Renal cortical epithelial cell (primary cell): ENCODE measurements at places on chromosomes 16 and 17.

DNA sequence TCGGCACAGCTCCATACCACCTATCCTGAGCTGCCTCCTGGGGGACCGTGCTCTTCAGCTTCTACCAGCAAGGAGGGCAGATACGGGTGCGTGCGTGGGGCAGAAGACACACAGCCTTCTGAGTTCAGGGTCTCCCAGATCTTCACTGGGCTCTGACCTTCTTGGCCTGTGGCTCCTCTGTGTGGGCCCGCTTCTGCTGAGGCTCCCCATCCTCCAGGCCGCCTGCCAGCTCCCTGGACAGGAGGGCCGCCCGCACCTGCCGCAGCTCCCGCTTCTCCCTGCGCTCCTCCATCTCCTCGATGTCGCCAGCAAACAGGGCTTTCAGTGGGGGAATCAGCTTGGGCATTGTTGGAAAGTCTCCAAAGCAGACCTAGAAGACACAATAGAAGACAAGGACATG is 25.2 kb downstream of the ELAC2 start:
- DNase-seq = no peak

DNA sequence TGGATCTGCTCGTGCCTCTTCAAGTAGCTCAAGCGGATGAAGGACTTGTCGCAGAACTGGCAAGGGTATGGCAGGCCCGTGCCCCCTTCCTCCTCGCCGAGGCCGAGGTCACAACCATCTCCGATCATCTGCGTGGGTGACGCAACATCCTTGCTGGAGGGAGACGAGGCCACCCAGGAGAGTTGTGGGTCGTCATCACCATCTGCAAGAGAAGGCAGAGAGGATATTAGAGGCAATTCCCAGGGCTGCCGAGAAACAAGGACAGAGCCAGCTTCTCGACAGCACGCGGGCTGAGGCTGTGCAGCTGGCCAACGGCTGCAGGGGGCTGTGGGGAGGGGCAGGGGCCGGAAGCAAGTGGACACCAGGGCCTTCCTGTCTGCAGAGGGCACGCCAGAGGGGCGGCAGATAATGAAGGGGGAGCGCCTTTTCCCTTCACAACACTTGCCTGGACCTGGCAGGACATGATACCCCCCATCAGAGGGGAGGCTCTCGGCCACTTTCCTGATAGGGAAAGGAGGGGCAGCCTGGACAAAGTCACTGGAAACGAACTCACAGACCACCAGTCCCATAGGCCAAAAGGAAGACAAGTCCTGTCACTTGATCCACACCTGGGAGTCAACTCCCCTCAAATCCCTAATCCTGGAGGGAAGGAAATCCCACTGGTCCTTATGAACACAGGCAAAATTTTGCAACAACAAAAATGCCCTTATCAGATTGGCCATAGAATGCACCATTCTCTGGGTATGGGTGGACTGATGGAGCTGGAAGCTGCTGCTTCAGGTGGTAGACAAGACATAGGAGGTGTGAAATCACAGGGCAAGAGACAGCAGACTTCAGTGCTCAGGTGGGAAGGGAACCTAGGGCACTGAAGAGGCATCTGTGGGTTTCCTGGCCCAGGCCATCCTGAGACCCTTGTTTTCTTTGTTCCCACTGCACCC is 217.0 kb downstream of the ZNF423 start:
- no peak for DNase-seq

- no peak for DNase-seq
Observed at GRCh38 chr16:30722443-30722842, 23.5 kb downstream of the SRCAP start.

DNA sequence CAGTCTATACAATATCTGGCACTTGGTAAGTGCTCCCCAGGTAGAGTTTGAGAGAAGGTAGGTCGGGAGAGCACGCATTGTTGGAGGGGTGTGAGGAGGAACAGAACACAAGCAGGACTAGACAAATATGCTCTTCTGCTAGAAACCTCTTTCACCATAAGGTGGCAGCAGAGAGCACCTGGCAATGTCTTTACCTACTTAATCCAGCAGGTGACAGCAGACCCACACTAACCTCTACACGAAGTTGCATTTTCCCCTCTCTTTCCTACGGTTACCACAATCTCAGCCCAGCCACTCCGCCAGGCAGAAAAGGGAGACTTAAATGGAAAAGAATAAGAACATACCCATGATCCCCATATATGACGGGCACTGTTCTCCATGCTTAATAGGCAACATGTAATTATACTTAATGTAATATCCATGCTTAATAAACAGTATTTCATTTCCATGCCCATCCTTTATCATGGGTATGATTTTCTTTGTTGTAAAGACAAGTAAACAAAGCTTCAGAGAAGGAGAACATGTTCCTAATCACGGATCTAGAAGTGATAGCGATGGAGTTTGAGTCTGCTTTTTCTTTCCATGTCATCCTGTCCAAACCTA is 55.1 kb upstream of the CCL2 start:
- DNase-seq = peak; percentile 70

- no peak for DNase-seq
Observed at GRCh38 chr16:89786474-89787364, 29.7 kb downstream of the FANCA start.

GRCh38 chr17:46876353-46876887 is 25.0 kb downstream of the WNT9B start:
- no peak for DNase-seq

DNA sequence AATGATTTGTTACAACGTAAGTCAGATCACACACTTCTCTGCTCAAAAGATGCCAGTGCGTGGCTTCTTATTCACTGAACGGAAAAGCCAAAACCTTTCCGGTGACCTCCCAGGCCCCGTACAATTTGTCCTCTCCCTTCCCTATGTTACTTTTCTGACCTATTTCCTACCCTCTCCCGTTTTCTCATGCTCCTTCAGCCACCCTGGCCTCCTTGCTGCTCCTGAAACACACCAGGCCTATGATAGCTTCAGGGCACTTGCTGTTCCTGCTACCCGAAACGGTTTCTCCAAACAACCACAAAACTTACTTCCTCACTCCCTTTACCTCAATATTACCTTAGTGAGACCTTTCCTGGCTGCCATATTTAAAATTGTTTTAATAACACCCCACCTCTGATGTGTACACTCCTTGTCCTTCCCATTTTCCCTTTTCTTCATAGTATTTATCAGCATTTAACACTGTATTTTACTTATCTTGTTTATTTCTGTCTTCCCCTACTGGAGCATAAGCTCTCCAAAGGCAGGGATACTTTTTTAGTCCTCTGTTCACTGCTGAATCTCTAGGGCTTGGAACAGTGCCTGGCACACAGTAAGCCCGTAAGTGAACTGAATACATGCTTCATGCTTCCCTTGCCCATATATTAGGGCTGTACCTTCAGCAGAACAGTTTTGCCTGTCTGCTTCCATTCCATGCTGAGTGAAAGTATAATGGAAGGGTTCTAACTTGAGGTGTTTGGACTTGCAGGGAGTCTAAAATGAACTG is 10.9 kb upstream of the ARL2BP start:
- DNase-seq = no peak

GRCh38 chr16:3879887-3880564 is 487 bp downstream of the CREBBP start:
- no peak for DNase-seq

DNA sequence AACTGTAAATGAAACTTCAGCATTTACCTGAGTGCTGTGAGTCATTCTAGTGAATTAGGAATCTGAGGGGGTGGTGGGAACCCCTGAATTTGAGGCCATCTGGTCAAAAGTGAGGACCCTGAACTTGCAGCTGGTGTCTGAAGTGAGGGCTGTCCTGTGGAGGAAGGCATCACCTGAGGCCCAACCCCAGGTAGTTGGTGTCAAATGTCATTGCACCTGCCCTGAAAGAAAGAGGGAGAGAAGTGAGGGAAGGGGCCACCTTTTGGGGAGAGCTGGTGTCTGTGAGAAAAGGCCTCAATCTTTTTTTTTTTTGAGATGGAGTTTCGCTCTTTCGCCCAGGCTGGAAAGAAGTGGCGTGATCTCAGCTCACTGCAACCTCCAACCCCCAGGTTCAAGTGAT is 12.5 kb upstream of the PRPSAP1 start:
- no peak for DNase-seq

DNA sequence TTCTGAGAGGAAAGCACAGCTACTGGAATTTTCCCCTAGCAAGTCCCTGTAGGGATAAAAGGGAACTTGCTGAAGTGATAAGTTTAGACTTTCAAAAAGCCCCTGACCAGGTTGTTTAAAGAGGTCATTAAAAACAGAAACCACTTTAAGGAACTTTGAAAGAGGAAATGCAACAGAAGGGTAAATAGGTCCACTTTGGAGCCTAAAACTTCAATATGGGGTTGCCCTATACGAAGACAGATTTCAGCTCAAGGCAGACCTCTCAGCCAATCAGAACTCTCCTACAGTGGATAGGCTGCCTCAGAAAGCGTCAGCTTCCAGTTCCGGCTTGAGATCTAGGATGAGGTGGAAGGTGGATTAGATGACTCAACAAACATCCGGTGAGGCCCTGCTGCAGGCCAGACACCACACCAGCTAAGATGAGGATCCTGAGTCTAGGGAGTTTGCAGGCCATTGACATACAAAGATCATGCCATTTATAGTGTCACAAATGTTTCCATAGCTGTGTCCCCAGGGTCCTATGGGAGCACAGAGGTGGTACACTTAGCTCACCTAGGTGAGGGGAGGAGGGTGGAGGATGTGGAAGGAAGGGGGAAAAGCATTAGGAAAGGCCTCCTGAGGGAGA is 7.9 kb upstream of the MFSD6L start:
- no peak for DNase-seq

GRCh38 chr17:77379065-77379428 is 238.3 kb downstream of the SEC14L1 start:
- no peak for DNase-seq

- no peak for DNase-seq
Observed at GRCh38 chr16:6682142-6682811, 650.4 kb upstream of the RBFOX1 start.

- DNase-seq = peak; percentile 40
Observed at GRCh38 chr17:9427465-9428315, 147.9 kb downstream of the STX8 start.

GRCh38 chr17:16937431-16937830 is 34.5 kb downstream of the TNFRSF13B start:
- no peak for DNase-seq

GRCh38 chr16:19563377-19563776 is 7.9 kb downstream of the VPS35L start:
- no peak for DNase-seq

GRCh38 chr17:38920374-38921291 is 4.8 kb upstream of the LASP1NB start:
- DNase-seq = no peak

GRCh38 chr17:47009759-47010594 is 30.9 kb upstream of the RPRML start:
- DNase-seq = peak; percentile 6
